ENCODE measurements at places on chromosomes 7 and 10.

- DNase-seq, result no peak
Measured at GRCh38 chr10:117320050-117320665, 55.1 kb downstream of the PDZD8 start.

DNA sequence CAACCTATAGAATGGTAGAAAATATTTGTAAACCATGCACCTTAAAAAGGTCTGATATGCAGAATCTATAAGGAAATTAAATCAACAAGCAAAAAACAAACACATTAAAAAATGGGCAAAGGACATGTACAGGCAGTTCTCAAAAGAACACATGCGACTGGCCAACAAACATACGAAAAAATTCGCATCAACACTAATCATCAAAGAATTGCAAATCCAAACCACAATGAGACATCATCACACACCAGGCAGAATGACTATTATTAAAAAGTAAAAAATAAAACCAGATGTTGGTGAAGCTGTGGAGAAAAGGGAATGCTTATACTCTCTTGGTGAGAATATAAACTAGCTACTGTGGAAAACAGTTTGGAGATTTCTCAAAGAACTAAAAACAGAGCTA is 33.2 kb downstream of the TMEM229A start:
- DNase-seq, result no peak

GRCh38 chr10:79082631-79083596 is 14.1 kb downstream of the ZMIZ1 start:
- no peak for DNase-seq

- DNase-seq, result no peak
Measured at GRCh38 chr10:122466951-122467381, 5.6 kb downstream of the HTRA1 start.

DNA sequence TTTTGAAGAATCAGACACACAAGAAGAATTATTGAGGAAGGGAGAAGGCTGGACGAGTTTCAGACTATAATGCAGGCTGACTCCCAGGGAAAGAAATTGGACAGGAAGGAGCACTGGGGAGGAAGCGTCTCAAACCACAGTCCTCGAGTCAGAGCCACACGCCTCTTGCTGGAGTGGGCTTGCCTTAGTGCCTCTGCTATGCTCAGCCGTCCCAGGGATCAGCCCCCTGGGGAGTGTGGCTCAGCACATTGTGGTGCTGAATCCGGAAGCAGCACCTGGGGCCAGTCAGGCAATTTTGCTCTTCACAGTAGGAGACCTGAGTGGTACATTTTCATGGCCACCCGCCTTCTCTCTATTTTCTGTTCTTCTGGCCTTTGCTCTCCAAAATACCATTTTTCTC is 67.4 kb upstream of the SLC35G1 start:
- DNase-seq, result no peak

DNA sequence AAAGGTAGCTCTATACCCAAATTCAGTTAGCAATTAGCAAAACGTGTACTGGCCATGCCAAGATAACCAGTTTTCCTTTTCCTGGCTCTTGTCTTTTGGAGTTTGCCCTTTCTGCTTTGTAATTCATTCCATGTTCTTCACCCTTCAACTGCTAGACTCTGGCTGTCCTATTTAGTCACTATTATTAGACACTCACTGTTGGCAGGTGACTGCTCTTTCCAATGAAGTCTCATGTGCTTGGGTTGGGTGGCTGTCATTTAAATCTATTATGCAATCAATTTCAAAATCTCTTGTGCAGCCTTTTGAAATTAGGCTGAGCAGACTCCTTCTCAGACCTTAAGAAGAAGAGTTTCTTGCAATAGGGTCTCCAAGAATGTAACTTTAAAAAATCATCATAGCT is 266.5 kb downstream of the GPR158 start:
- DNase-seq, result no peak

- no peak for DNase-seq
Measured at GRCh38 chr7:46607176-46607575, 686.1 kb upstream of the IGFBP3 start.

- DNase-seq, result no peak
Measured at GRCh38 chr7:76514926-76515771, 4.8 kb downstream of the UPK3B start.

DNA sequence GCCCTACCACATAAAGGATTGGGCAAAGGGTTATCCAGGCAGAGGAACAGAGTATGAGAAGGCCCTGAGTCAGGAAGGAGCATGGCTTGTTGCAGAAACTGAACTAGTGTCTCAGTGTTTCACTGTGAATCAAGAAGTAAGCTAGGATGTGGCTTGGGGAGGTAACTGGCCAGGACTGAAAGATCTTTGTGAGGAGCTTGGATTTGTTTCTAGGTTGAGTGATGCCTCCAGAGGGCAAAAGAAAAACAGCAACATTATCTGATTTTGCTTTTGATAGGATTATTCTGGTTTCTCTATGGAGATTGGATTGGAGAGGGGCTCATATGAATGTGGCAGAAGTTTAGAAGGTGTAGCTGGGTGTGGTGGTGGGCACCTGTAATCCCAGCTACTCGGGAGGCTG is 137.9 kb upstream of the HDAC9 start:
- DNase-seq, result no peak

GRCh38 chr10:3770611-3771110 is 14.3 kb downstream of the KLF6 start:
- no peak for DNase-seq

DNA sequence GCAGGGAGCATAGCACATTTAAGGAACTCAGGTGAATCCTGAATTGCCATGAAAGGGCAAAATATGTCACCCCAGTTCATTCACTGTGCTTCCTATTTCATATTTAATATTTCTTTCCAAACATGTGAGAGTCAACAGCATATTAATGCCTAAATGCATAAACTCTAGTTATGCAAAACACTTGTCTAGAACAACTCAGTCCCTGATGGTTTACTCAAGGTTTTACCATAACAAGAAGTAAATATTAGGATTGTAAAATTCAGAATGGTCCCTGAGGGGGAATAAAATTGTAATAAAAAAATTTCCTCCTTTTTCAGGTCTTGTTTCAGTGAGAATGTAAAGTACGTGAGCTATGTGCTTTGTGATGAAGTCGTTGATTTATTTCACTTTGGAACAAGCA is 51.7 kb upstream of the SEPHS1 start:
- no peak for DNase-seq

DNA sequence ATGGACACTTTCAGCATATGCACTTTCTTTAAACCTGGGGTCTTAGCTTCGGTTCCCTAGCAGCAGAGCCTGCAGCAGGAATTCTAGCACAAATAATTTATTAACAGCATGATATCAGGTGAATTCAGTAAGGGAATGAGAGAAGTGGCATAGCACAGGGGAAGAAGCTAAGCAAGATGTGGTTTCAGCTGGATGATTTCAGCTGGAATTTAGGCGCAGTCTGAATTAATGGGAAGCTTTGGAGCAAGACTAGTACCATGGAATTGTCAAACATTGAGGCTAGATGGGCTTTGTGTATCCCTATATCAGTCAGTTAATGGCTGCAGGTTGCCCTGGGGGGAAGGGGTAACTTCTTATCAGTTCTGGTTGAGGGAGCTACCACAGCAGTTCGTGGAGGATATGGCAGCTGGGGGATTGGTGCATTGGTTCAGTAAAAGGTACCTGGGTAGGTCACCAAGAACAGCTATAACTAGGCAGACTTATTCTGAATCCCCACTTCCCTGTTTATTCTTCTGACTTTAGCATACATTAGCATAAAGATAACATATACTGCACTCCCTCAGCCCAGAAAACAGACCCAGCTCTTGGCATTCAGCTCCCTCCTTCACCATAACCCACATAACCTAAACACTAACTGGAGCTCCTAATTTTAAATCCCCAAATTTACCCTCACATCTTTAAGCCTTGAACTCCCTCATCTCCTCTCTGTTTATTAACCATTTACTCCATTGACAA is 46.8 kb upstream of the NAMPT start:
- no peak for DNase-seq

GRCh38 chr7:40542982-40543741 is 408.4 kb downstream of the SUGCT start:
- no peak for DNase-seq

DNA sequence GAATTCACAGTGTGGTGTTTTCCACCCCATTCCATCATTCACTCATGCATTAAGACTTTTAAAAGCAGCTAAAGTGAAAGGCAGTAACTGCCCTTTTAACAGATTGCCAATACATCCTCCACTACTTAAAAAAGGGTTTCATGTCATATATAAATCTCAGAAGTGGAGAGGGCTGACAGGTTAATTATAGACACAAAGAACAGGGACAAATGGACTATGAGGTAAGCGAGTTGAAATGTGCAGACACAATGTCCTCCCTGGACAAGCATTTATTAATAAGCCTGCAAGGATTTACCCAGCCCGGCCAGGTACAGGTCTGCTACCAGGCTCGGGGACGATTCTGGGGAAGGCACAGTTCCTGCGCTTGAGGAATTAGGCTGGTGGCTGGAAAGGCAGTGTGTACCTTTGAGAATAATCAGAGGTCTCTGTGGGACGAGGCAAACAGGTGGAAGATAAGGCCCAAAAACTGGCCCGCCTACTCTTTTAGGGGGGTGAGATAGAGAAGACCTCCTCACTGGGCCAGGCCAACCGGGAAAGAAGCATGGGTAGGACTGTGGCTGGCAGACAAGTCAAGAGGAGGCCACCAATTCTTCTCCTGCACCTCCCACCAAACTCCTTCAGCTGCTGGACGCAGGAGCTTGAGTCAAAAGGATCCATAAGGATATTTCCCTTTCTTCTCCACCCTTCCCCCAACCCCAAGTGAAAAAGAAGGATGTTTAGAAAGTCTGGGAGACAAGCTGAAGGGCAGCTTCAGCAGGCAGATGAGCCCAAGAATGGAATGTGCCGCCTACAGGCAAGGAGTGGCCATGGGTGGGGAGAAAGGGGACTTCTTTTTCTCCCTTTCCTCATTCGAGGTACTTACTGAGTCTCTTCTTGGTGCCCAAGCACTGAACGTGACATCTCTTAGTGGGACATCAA is 1.5 kb downstream of the PDLIM1 start:
- DNase-seq, result no peak

DNA sequence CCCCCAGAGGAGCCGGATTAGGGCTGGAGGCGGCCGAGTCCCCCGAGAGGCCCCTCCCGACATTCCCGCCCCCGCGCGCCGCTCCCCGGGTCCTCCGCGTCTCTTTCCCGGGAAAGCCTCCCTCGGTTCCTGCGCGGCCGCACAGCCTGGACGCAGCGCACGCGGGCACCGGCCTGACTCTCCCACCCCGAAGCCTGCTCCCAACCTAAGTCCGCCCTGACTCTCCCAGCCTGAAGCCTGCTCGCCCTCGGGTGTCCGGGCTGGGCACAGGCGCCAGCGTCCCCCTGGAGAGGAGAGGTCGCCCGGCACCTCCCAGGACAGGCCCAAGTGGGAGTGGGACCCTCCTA is 441 bp upstream of the VENTX start:
- DNase-seq, result no peak

GRCh38 chr10:86944471-86944870 is 12.9 kb downstream of the MMRN2 start:
- DNase-seq, result no peak

GRCh38 chr7:39410582-39410981 is 155.6 kb upstream of the YAE1 start:
- DNase-seq, result no peak

- DNase-seq, result no peak
Measured at GRCh38 chr10:133247681-133248333, 10.2 kb downstream of the VENTX start.

DNA sequence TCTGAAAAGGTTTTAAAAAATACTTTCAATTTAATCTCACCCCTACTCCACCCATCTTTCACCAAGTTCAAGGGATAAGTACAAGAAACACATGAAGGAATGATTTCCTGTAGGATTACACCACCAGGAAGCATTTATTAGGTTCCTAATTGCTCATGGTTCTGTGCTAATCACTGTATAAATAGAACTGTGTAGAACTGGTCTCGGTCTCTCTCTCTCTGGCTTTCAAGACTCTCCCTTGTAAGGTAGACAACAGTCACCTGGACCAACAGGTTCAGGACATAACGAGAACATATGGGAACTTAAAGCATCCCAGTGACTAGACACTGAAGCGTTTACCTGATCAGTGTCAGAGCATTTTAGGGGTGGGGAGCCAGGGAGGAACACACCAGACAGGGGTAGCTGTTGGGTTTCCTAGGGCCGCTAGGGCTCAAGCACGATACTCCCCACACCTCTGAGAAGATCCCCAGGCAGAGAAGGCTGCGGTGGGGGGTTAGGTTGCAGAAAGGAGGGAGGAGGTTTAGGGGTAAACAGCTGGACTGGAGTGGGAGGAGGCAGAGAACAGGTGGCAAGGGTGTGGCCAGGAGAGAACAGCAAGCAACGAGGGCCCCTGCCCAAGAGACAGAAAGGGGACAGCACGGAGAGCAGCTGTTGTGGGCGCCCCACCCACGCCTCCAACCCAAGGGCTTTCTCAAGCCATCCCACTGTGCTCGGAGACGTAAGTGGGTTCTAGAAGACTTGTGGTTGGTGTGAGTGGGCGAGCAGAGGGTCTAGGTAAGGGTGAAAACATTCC is 52.5 kb upstream of the USP6NL start:
- DNase-seq, result no peak
